HuH-7 (cell line): ENCODE measurements at places on chromosomes 6 and 20.

- no peak for DNase-seq
Measured at GRCh38 chr6:37005061-37005810, at the start of gene FGD2. Gene FGD2, plus strand, starts transcription at chr6:37005655. Its CDS starts 163 bp downstream, at chr6:37005818.

DNA sequence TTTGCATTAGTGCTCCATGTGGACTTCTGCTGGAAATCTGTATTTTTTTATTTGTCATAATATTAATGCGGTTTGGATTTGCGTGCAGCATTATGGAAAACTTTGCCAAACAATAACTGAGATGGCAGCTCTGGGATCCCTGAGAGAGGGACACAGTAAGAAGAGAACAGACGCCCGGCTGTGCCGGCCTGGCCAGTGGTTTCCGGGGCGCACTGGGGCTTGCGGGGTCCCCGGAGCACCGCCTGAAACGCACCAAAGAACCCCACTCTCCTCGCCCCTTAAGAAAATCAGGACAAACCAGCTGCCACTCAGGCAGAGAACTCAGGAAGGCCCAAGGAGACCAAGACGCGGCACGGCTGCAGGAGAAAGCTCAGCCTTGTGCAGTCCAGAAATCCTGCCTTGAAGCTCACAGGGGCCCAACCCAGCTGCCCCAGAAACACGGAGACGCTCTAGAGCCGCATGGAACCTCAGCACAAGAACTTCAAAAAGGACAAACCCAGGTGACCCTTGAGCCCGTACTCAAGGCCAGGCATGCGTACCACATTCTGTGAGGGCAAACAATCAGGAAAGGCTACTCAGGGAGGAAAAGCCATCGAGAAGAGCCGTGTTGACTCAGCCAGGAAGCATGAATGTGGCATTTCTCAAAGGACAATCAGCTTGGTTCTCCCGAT, 226.5 kb upstream of the CDYL start:
- DNase-seq: no peak

DNA sequence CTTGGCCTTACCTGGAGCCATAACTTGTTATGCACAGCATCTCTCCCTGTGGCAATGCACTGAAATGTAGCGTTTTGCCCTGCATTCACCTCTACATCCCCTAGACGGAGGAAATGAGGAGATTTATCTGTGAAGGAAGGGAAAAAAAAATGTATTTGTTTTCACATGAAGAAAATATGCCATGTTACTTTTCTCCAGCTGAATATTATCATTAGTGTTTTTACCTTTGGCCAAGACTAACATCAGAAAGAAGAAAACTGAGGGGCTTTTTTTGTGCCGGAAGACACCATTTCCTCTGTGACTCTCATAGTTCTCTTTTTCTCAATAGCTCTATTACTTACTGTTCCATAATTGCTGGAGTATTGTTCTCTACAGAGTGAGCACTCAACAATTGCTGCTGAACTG, 280.4 kb downstream of the PTPRK start:
- no peak for DNase-seq

GRCh38 chr6:20129290-20130088, 82.8 kb downstream of the MBOAT1 start:
- DNase-seq: no peak

- no peak for DNase-seq
Measured at GRCh38 chr6:110681543-110682459, 133.5 kb downstream of the CDK19 start.

- no peak for DNase-seq
Measured at GRCh38 chr6:42350911-42351310, 100.8 kb downstream of the TRERF1 start.

DNA sequence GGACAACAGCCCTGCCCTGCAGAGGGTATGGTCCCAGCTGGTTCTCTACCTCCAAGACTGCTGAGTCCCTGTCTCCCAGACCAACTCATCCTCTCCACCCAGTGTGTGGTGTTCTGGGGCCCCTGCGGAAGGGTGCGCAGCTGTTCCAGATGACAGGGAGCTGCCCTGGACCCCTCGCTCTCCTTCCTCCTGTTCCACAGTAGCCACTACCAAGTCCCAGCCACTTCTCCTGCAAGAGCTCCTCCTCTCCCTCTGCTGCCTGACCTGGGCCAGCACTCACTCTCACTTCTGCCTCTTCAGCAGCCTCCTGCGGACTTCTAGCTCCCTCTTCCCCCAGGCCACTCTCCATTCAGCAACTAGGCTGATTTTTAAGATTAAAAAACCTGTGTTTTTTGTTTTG, 40.1 kb upstream of the TMEM181 start:
- DNase-seq: no peak

GRCh38 chr6:52125139-52125538, 37.7 kb upstream of the PKHD1 start:
- DNase-seq: no peak

DNA sequence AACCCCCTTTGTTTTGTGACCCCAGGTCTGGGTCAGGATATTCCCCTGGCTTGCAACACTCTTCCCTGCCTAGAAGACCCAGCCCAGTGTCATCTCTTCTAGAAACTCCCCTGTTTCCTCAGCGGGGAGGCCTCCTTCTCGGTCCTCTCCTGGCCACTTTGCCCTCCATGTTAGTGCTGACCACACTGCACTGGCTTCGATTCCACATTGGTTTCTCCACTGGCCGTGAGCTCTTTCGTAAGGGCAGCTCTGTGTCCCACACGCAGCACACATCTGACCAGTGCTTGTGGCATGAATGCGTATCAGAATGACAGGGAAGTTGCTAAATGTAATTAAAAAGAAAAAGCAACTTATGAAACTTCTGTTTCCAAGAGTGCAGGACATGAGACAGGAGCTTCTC, 49.4 kb upstream of the FNDC1 start:
- no peak for DNase-seq

DNA sequence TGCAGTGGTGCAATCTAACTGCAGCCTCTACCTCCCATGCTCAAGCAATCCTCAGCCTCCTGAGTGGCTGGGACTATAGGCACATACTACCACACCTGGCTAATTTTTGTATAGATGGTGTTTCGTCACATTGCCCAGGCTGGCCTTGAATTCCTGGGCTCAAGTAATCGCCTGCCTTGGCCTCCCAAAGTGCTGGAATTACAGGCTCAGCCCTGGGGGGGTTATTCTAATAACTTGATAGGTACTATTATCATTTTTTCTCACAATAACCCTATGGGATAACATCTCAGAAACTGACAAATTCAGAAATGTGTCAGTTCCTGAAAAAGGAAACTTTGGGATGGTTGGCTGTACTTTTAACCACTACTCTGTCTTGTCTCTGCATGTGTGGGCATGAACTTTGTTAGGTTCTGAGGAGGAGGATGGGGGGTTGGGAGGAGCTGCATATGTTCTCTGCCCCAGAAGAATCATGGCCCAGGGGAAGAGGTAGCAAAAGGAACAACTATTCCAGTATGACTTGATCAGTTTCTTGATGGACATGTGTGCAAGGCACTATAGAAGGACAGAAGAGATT, 169.9 kb downstream of the CARMIL1 start:
- DNase-seq: no peak

- no peak for DNase-seq
Measured at GRCh38 chr6:37673436-37673835, 24.2 kb downstream of the MDGA1 start.

DNA sequence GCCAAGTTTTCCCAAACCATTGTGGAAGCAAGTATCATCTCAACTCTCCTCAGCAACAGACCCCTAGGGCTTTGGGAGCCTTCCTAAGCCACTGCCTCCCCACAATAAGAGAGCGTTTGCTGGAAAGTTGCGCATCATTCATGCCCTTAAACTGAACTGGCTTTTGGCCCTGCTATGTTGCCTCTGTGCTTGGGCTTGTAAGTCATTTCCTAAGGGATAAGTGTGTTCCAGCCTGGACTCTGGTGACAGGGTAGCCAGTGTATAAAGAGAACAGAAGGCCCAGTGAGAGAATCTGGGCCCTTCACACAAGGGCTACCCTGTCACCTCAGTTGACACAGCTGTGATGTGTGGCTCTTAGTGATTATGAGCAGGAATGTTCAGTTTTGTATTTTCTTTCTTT, 77.8 kb downstream of the COL9A1 start:
- no peak for DNase-seq

- DNase-seq: no peak
Measured at GRCh38 chr20:61119794-61120410, 132.2 kb upstream of the CDH4 start.

DNA sequence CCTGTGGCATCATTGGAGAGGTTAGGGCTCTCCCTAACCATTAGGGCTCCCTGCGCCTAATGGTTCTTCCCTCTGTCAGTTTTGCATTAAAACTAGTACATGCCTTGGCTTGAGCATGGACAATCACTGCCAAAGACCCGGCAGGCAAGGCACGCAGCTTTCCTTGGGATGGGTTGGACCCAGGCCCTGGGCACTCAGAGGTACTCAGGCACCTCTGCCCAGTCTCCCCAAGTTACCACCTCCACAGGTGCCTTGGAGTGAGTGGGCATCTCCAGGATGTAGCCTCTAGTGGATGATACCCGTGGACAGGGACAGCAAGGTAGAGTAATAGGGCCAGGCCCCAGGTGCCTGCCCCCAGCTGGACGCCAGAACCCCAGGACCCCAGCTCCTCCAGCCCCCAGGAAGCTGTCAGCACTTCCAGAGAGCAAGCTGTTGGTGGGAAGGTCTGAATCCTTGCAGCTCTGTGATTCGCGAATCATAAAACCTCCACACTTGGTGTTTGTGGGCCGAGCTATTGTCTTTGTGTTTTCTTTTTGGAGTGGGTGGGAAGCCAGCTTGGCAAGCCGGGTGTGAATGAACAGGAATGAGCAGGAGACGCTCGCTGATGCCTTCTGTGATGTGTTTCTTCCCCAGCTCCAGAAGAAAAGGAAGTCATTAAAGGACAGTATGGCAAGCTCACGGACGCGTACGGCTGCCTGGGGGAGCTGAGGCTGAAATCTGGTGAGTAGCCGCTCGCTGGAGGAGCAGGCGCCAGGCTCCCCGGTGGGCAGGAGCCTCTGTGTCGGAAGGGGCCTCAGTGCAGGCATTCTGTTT, 35.1 kb downstream of the SYNJ2 start:
- DNase-seq: no peak

GRCh38 chr6:135212935-135213334, 31.8 kb downstream of the MYB start:
- DNase-seq: no peak

DNA sequence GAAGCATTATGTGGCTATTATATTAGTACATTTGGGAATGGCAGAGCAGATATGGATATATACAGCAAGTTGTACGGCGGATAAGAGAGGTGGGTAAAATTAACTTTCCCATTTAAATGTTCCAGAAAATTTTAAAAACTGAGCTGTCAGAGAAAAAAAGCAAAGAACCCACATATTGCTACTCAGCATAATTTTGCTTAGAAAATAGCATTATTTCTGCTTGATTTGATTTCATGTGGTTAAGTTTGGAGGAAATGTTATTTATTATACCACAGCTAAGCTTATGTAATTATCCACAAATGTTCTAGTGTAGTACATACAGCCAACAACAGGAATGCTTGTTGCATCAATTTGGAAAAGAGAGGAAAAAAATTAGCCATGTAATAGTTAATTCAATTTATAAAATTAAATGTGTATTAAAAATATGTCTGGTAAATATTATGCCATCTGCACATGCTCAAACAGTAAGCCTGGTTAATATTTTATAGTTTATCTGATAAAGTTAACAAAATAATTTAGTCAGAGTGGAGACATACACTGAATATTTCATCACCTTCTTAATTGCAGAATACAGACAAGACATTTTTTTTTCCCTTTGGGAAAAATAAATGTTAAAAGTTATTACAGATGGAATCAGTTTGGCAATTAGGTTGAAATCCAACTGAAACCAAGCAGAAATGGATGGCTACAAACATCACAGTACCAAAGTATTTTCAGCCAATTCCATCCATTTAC, 172.1 kb upstream of the ID4 start:
- DNase-seq: no peak

DNA sequence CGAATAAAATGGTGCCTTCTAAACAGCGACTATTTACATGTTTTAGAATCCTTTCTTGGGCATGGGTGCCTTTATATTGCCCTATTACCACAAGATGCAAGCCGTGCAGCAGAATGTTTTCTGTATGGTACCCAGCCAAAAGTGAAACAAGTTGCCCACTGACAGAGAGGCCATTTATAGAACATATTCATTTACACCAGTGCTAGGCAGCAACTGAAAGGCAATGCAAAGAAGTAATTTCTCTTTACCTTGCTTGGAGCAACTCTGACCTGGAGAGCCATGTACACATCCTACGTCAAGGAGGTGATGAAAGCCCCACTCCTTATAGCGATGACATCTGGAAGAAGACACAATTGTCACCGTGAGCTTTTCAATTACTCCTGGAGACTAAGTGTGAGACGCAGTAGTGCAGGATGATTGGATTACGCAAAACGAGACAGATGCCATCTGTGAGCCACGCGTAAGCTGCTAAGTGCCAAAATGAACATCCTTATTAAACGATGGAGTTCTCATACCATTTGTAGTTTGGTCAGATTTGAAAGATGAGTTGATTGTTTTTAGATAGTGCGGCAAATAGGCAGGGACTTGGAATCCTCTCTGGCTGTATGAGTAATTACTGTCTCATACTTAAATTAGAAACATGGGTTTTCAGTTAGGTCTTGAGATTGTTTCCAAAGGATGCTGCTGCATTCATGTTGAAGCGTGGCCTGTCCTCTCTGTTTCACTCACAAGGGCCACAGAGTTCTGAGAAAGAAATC, at the start of gene TMEM244:
Gene TMEM244 (minus strand): TSS at position 408 of the 758 bp plus-strand sequence. CDS start 127 bp downstream, at position 281.
- no peak for DNase-seq

DNA sequence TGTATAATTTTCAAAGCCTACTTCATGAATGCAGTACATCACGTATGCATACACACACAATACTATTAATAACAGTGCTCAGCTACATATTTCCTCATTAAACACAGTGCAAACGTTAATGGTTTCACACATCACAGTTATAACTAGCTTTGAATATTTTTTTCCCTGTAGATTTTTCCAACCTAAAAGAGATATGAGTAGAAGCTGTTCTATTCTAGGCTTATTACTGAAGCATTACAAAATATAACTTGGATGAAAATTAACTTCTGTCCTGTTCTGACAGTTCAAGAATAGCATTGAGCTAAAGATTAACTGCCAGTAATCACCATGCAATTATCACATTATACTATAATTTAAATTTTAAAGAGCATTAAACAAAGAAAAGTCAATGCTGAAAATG, 6.2 kb downstream of the LMBRD1 start:
- DNase-seq: no peak

DNA sequence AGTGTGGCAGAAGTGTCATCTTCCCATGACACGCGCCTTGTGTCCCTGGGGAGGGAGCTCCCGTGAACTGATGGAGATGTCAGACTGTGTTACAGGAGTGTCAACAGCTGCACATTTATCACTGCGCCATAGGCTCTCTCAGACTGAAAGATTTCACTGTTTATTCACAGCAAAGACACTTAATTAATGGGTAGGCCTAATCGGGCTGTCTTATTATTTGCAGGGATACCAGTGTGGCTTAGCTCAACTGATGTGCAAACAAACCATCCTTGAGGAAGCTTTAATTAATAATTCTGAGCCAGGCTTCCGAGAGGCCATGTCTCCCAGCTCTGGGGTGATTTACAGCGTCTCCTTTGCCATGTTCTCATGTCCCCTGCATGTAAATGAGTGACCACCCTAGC, 771.0 kb downstream of the QKI start:
- no peak for DNase-seq

DNA sequence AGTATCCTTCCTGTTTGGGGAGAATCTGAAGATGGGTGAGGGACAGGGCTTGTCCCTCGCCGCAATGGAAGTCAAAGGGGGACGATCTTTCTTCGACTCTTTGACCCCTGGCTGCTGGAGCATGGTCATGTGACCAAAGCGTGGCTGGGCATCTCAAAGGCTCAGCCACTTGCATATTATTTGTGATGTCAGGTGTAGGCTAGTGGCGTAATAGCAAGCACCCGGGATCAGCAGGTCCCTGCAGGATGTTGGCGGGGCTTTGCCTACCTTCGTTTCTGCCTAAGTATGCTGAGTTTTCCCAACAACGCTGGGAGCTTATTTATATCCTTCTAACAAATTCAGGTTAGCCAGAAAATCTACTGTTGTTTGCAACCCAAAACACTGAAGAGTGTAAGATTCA, 50.3 kb upstream of the IL20RA start:
- no peak for DNase-seq
